ENCODE measurements at places on chromosomes 1 and 21. TPM values are rescaled to one million over a fixed set of nuclear protein-coding genes. Genes with fewer than 3 reads are reported as not detected.

IL12RB2 gene
- 29.7 TPM for total RNA-seq

HCRTR1 gene
- not detected for total RNA-seq

ECE1 gene
- total RNA-seq: 118 TPM

SLC5A9 gene
- total RNA-seq: not detected

AUNIP gene
- total RNA-seq: 8.8 TPM

OR14A2 gene
- not detected for total RNA-seq

FCRL2 gene
- not detected for total RNA-seq
